Central memory CD4-positive, alpha-beta T cell (primary cell): ENCODE measurements at places on chromosomes 2 and 18.

DNA sequence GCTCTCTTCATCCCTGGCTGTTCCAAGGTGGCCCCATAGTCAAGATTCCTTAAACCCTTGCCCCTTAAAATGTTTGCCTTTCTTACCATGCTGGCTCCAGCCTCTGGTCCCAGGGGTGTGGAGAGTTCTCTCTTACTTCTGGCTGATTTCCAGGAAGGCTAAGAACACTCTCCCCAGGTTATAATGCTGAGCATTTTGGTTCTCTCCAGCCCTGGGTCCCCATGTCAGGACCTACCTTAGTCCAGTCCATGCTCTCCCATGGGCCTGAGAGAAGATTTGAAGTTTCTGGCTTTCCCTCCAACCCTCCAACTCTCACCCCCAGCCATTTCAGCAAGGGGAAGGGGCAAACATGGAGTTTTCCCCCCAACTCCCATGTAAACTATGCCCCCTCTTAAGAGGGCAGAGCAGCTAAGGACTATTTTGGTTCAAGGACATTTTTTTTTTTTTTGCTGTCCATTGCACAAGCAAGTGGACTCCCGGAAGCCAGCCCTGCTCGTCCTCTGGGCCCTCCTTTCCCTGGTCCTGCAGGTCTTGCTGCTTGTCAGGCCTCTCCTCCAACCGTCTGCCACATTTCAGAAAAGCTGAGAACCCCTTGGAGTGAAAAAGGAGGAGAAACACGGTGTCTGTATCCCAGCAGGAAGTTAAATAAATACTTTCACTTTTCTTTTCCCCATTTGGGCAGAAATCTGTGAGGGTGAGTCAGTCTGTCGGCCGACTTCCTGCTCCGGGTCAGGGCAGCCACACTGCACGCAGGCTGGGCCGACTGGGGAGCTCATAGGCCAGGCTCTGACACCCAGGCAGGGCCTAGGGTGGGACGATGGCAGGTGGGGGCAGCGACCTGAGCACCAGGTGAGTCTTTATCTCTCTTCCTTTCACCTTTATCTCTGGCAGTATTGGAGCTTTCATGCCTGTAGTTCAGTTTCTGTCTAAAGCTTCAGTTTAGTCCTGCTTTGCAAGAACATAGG lies at the start of gene SP140L:
Gene SP140L, plus strand, starts transcription at position 741 of the 965 bp plus-strand sequence. Its CDS starts 77 bp downstream, at position 818.
- DNase-seq = peak; percentile 78

- DNase-seq = no peak
Measured at GRCh38 chr2:85310330-85310729, 17.5 kb downstream of the TGOLN2 start.

DNA sequence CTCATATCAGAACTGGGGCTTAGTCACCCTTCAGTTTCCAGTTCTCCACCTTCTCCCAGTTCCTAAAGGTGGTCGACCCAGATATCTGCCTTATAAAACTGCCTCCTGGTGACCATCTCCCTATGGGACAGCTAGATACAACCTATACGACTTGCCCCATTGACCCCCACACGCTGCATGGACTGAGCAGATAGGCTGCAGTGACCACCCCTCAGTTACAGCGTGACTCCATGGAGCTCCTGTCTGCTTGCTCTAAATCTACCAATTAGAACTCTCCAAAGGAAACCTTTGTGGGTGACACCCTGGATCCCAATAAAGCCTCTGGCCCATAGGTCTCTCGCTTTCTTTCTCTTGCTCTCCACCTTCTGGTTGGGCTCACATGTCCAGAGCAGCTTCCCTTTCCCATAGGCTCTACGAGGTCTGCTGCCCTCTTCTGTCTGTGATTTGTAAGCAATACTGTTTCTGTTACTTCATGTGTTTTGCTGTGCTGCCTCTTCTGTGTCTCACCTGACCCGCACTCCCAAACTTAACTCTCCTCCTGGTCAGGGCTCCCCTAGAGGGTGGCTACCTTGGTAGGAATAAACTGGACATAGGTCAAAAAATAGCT lies 971.3 kb upstream of the FAM98A start:
- no peak for DNase-seq

GRCh38 chr18:67359873-67360838 lies 156.4 kb downstream of the DSEL start:
- no peak for DNase-seq

DNA sequence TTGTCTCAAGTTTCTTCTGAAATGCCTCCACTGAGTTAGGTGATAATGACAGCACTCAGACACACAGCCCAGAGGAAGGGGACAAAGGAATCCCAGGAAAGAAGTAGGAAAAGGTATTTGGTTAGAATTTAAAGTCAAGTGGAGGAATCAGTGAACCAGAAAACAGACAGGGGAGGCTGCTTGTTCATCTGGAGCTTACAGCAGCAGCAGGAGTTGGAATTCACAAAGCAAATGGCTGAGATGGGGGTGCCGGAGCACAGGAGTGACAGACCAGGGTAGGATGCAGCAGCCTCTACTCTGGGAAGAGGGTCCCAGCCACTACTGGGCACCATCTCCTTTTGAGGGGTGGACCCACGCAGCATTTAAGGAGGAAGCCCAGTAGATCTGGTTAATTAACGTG lies 104.8 kb downstream of the ST6GAL2 start:
- no peak for DNase-seq

DNA sequence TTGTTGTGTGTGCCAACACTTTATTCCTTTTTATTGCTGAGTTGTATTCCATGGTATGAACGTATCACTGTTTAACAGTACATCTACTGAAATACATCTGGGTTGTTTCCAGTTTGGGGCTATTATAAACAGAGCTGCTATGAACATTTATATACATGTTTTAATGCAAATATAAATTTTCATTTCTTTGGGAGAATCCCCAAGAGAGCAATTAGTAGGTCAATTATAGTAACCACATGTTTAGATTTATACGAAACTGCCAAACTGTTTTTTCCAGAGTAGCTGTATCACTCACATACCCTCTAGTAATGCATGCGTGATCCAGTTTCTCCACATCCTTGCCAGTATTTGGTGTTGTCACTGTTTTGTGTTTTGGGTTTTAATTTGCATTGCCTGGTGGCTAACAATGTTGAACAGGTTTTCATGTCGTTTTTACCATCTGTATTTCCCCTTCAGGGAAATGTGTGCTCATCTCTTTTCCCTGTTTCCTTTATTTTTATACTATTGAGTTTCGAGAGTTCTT lies 81.0 kb downstream of the TMEM131 start:
- DNase-seq = no peak

DNA sequence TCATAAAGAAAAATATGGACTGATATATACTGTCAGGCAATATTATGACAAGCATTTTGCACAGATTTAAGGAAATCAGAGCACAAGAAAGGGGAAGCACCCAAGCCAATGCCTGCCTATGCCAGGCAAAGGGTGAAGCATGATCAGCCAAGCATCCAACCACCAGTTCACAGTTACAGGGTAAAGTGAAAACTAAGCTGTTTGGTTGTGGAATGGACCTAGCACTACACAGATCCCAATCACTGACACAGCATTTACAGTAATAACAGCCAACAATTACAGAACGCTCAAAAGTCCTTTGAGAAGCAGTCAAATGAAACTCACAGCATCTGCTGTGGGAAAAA lies 90.3 kb downstream of the SP3 start:
- DNase-seq = no peak

DNA sequence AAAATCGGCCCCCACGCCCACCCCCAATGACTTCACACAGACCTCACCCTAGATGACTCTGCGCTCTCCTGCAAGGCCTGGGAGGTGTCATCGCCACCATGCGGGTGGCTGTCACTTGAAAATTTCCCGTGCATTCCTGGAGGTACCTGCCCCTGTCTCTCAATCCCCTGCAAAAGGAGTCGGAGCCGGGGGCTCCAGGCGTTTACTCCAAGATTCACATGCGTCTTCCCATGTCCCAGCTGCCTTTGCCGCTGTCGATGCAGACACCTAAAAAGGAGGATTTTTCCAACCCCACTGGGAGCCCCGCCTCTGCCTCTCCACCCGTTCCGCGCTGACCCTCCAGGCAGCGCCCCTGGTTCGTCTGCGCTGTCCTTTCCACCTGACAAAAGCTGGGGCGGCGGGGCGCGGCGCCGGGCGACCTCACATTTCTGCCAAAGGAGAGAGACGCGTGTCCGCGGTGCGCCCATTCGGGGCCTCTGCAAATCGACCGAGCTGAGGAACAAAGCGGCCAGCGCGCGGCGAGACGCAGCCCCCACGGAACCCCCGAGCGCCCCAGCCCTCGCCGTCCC lies 667 bp downstream of the REEP1 start:
- DNase-seq = no peak

DNA sequence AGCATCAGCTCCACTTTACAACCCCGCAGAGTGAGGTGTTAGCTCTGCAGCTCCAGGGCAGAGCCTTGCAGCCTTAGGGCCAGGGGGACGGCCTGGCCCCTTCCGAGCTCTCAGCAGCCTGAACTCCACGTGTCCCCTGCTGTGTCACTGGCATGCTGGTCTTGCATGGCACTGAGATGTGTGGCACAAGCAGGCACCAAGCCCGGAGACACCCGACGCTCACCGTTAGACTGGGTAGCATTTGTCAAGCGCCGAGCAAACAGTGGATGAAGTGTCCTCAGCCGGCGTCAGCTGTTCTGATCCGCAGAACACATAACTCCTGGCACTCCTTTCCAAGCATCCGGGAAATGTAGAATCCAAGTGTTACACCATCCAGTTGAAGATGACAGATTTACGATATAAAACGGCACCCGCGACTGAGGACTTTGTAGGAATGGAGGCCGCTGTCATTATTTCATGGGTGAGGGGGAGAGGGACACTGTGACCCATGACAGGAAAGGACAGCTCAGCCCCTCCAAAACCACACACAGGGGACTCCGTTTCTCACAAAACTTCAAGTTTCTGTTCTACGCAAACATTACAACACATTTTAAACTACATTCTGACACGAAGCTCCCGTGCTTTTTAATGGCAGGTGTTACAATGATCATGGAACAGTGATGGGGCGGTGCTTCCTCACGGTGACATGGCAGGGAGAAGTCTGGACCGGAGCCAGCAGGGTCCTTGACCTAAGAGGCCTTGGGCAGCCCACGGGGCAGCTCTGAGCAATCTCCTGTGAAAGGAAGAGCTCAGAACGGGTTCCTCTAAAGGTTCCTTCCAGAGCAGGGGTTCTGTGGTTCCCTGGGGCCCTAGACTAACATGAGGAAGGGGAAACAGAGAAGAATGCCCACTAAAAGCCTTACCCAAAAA lies 89.4 kb downstream of the HDAC4 start:
- DNase-seq = no peak

DNA sequence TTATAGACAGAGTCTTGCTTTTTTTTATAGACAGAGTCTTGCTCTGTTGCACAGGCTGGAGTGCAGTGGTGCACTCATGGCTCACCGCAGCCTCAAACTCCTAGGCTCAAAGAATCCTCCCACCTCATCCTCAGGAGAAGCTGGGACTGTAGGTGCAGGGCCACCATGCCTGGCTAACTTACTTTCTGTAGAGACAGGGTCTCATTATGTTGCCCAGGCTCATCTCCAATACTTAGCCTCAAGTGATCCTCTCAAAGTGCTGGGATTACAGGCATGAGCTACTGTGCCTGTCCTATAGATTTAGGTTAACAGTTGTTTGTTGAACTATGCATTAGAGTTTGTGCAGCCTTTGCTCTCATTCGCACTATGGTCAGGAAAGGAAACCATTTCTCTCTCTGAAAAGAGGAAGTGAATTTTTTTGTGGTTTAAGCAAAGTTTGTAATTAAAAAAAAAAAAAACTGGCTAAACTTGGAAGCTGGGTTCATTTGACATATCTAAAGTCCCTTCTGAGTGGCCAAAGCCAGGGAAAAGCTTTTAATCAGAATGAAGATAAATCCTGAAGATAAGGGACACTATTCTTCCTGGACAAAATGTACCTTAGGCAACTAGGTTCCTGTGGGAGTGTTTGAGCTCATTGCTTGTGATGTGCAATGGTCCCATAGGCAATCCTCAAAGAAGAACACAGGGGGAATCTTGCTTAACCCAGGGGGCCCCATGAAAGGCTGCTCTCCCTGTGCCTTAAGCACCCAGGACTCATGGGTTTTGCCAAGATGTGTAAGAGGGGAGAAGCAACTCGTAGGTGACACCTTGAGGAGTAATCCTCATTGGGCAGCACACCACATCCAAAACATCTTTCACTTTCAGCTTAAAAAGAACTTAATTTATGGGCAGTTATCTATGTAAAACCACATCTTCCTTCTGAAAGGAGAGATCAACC lies 201.7 kb downstream of the MREG start:
- no peak for DNase-seq

GRCh38 chr18:48800876-48801727 lies 149.7 kb downstream of the SMAD7 start:
- DNase-seq = no peak
